ENCODE measurements at places on chromosomes 2 and 18. TPM values are rescaled to one million over a fixed set of nuclear protein-coding genes. Genes with fewer than 3 reads are reported as not detected.

DNA sequence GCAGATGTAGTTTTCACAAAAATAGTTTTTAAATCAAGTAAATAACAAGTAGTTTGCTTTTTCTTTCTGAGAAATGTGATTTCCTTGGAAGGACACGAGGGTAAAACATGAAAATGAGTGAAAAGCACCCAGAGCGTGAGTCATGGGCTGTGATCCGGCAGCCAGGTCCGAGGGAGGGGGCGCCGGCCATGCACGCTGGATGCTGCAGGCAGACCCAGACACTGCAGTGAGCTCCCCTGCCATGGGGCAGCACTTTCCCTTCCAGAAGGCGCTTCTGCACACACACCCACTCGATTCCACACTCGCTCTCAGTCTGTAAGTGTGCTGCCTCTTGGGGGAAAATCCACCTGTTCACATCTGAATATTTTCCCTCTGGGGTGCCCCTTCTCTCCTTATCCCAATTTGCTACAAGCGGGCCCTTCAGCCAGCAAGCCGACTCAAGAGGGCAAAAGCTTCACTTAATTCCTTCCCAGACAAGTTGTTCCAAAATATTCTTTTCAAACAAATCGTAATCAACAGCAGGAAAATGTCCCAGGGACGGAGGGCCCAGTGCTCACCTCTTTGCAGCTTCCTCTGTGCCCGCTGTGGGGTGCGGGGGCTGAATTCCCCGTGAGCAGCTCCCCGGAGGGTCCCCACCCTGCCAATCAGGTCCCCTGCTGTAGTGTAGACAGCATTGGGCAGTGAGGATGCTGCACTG is 87.0 kb upstream of the ID2 start:
- DNase-seq, result no peak

- no peak for DNase-seq
These were observed 26.4 kb downstream of the SKA1 start for GRCh38 chr18:50401295-50401694.

DNA sequence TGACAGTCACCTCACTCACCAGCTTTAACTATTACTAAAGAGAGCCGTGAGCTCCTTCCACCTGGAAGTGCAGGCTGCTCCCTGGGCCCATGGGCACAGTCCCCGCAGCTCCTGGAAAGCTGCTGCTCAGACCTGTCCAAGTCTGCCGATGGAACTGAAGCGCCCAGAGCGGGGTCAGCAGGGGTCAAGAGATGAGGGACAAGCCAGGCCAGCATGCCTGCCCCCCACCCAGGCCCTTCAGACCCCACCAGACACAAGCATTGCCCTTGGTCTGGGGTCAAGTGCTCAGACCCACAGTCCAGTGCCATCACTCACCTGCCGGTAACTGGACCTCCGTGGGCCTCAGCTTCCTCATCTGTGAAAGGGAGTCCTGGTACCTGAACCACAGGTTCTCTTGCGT is 59.9 kb downstream of the BIN1 start:
- no peak for DNase-seq

DNA sequence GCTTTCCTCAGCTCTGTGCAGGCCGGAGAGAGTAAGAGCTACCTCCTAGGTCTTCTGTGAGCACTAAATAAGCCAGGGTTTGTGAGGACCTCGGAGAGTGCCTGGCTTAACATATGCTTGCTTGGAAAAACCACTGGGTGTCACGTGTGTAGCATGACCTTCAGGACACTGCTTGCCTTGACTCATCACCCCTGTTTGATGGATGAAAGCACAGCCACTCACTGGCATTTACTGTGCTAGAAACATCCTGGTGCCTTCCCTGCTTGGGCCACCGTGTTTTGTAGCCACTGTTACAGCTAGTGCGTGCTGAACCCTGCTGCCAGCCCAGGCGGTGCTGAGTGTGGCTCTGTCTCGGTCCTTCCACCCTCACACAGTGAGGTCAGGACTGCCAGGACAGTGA is 34.8 kb upstream of the ITM2C start:
- no peak for DNase-seq

GRCh38 chr2:23734416-23734815 is 192.5 kb downstream of the ATAD2B start:
- no peak for DNase-seq

GRCh38 chr18:55587418-55588110 is 428 bp downstream of the TCF4 start:
- peak; percentile 37 for DNase-seq

DNA sequence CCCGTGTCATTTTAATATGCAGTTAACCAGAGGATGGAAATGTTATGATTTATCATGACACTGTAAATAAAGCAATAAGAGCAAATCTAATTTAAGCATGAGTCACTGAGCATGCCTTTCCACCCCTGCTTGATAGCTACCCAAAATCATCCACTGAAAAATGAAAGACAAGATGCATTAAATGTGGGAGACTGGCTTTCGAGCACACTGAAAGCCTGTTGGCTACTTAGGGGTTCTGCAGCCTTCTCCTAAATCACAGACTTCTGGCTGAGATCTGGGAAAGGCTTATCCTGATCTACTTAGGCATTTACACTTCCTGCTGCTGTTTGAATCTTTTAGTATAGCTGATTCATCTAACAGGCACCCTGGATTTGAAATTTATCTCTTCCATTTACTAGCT is 778.3 kb upstream of the CDH7 start:
- DNase-seq, result no peak

DNA sequence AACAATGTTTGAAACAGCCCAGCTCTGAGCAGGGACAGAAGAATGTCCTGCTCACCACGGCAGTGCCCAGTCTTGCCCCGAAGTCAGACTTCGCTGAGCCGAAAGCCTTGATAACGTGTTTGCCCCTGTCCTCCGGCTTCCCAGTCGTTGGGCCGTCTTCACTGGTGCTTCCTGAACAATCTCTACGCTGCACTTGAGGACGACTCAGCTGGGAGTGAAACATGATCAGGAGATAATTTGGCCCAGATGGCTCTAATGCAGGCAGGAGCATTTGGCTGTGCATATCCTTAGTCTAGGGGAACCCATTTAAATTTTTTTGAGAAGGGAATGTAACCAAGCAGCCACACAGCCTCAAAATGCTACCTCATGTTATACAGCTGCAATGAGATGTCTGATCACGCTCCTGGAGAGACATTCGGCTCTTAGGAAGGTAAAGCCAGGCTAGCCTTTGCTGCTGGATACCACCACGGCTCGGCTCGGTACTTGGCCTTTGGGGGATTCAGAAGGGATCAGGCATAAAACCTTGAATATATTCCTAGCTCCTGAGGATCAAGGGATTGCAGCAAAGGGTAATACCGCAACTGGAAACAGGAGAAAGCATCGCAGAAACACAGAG is 43.6 kb downstream of the FECH start:
- peak; percentile 38 for DNase-seq

GRCh38 chr2:68246396-68246795 is 5.9 kb downstream of the PPP3R1 start:
- DNase-seq, result no peak

- no peak for DNase-seq
These were observed 679.5 kb downstream of the KCNJ3 start for GRCh38 chr2:155377931-155378444.

DNA sequence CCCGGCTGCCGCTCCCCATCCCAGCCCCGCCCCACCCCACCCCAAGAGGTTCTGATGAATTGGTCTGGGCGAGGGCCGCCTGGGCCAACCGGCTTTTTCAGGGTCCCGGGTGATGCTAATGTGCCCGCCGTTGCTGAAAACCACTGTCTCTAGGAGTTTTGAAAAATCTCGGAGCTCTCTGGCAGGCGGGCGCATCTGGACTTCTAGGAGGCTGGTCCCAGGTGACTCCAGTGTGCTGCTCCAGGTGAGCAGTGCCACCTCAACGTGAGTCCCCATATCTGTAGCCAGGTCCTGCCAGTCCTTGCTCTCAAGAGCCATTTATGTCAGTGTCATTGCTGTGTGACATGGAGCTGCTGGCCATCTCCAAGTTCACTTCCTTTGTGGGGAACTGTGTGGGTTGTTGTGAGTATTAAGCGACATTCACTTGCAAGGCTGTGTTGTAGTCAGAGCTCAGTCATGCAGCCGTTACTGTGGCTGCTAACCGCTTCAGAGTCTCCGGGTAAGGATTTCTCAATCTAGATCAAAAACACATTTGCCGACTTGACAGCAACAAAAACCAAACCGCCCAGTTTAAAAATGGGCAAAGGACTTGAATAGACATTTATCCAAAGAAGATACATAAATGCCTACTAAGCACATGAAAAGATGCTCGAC is at the start of gene RFX8:
Gene RFX8 (minus strand): TSS at position 382 of the 654 bp plus-strand sequence. CDS start 8,264 bp downstream, outside the sequence.
- DNase-seq, result peak; percentile 19

- DNase-seq, result no peak
These were observed 18.9 kb downstream of the KCNG3 start for GRCh38 chr2:42474765-42475454.

- DNase-seq, result no peak
These were observed 278.3 kb downstream of the RBM43 start for GRCh38 chr2:150983314-150983897.

GRCh38 chr2:117058366-117058765 is 756.1 kb upstream of the DDX18 start:
- no peak for DNase-seq

- no peak for DNase-seq
These were observed 26.8 kb upstream of the CTLA4 start for GRCh38 chr2:203840655-203841205.

GRCh38 chr18:25866331-25866730 is 224.1 kb downstream of the SS18 start:
- no peak for DNase-seq

DNA sequence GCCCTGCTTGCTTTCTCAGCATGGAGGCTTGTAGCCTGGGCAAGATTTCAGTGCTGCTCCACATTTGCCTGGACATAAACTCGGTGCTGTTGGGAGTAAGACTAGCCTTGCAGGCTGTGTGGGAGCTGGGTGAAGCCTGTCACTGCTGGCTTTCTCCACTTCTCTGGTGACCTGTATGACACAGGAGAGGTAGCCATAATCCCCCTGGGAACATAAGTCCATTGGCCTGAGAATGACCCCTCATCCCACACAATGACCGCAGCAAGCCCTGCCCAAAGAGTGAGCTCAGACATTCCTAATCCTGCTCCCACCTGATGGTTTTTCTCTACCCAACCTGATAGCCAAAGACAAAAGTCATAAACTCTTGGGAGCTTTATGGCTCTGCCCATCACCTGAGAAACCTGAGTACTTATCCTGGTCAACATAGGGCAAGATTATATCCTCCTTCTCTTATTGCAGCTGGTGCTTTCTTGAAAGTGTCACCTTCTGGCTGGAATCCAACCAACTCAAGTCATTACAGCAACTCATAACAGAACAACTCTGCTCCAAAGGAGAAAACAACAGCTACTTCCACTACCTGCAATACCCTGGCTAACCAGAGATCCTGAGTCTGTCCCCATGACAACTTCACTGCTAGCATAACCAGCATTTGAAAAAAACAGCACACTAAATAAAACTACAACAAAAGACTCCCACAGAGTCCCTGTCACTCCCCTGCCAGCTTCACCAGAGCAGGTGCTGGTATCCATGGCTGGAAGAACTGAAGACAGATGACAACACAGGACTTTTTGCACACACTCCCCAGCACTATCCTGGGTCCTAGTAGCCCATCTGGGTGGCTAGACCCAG is 834.4 kb upstream of the DDX18 start:
- no peak for DNase-seq

DNA sequence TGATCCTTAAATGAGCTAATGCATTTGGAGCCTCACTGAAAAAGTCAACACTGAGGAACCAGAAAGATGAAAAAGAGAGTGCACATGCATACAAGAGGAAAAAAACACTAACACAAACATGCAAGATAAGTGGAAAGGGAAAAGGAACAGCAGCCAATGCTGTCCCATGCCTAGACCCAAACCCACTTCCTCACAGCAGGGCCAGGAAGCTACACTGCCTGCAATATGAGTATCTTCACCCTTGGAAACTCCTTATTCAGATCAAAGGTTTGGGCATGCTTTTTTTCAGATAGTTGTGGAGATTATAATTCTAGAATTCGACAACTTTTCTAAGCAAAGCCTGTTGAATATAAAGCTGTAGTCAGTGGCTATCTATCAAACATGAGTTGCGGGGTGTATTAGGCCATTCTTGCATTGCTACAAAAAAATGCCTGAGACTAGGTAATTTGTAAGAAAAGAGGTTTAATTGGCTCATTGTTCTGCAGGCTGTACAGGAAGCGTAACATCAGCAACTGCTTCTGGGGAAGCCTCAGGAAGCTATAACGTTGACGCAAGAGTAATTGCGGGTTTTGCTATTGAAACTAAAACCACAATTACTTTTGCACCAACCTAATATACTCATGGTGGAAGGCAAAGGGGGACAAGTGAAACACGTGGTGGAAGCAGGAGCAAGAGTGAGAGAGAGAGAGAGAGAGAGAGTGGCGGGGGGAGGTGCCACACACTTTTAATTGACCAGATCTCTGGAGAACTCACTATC is 138.2 kb downstream of the MBD2 start:
- no peak for DNase-seq

DNA sequence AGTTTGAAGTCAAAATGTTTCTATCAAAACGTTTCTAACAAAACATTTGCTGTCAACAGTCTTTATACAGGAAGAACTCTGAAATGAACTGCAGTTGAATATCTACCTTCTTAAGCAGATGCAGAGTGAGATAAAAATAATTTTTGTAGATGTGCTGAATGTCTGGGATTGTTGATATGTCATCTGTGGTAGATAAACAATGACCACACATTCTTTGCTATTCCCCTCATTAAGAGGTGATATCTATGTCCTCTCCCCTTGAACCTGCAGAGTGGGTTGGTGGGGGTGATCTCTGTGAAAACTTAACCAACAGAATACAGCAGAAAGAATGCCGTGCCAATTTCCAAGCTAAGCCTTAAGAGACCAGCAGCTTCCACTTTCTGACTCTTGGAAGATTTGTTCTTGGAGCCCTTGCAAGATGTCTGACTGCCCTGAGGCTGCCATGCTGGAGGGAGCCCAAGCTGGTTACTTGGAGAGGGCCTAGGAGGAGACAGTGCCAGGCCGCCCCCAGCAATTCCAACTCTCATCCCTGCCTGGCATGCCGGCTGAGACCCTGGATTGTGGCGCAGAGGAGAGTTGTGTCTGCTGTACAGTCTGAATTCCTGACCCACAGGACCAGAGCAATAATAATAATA is 80.8 kb downstream of the COLEC12 start:
- no peak for DNase-seq

SLC14A1 gene
- polyA plus RNA-seq, result 0.81 TPM

SLC11A1 gene
- polyA plus RNA-seq, result 1.2 TPM

PPP4R1 gene
- polyA plus RNA-seq, result 45.0 TPM

ACADL gene
- 1.1 TPM for polyA plus RNA-seq

ERICH2 gene
- polyA plus RNA-seq, result 3.1 TPM

HOXD12 gene
- 3.1 TPM for polyA plus RNA-seq

DNAH7 gene
- 0.29 TPM for polyA plus RNA-seq

SP140 gene
- 0.51 TPM for polyA plus RNA-seq

IL36RN gene
- 0.23 TPM for polyA plus RNA-seq

CARF gene
- 5.1 TPM for polyA plus RNA-seq

C2orf78 gene
- polyA plus RNA-seq, result not detected

IL36G gene
- 1.0 TPM for polyA plus RNA-seq
